Temporal lobe (tissue), 4 donors: ENCODE measurements at places on chromosomes 1 and 21. TPM values are rescaled to one million over a fixed set of nuclear protein-coding genes. Genes with fewer than 3 reads are reported as not detected.

DDAH1 gene
- total RNA-seq, result 59.5 TPM

MLLT11 gene
- 91.7 TPM for total RNA-seq

ZNF683 gene
- total RNA-seq, result not detected

GJA9 gene
- not detected for total RNA-seq

UBE4B gene
- total RNA-seq, result 33.2 TPM

LRRC3 gene
- 5.7 TPM for total RNA-seq

SPRR1B gene
- total RNA-seq, result not detected

SLC30A1 gene
- total RNA-seq, result 21.6 TPM

SLC35F3 gene
- total RNA-seq, result 2.5 TPM
